WERI-Rb-1 (cell line): ENCODE measurements at places on chromosomes 3 and 15.

GRCh38 chr3:179957264-179957845 lies 79.4 kb downstream of the PEX5L start:
- peak; percentile 72 for DNase-seq

GRCh38 chr3:159130108-159130507 lies 328.3 kb downstream of the MFSD1 start:
- peak; percentile 14 for DNase-seq

- DNase-seq = no peak
These were observed 34.3 kb downstream of the ZMAT3 start for GRCh38 chr3:179037351-179037750.

- DNase-seq = no peak
These were observed 210.9 kb upstream of the TOPAZ1 start for GRCh38 chr3:44030687-44031305.

DNA sequence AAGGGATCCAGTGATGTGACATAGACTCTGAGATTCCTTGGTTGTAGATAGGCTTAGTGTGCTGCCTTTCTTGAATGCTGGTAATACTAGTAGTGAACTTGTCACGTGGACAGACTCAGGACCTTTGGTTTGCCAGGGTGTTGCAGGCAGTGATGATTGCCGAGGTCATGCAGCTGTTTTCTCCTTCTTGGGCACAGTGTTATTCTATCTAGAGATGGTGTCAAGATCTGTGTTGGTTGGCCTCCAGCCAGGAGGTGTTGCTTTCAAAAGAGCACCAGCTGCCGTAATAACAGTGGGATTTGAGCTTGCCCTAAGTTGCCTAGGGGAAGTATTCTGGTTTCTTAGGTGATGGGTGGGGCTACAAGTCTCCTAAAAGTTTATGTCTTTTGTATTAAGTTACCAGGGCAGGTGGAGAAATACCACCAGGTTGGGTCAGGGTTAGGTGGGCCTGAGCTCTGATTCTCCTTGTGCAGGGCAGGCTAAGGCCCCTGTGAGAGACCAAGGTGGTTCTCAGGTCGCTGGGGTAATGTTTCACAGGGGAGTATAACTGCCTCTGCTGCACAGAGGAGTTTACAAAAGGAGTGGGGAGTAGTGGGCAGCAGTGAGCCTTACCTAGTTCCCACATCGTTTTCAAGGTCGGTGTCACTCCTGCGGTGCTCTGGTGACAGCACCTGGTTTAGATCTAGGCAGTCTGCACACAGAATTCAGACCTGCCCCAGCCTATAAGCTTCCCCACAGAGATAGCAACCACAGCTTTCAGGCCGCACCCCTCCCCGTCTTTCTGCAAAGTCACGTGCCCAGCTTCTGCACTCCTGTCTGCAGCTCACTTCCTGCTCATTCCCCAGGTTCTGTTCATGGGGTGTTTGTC lies 350.3 kb downstream of the DOCK3 start:
- DNase-seq = no peak

GRCh38 chr3:119352863-119353527 lies 58.8 kb downstream of the ARHGAP31 start:
- no peak for DNase-seq

DNA sequence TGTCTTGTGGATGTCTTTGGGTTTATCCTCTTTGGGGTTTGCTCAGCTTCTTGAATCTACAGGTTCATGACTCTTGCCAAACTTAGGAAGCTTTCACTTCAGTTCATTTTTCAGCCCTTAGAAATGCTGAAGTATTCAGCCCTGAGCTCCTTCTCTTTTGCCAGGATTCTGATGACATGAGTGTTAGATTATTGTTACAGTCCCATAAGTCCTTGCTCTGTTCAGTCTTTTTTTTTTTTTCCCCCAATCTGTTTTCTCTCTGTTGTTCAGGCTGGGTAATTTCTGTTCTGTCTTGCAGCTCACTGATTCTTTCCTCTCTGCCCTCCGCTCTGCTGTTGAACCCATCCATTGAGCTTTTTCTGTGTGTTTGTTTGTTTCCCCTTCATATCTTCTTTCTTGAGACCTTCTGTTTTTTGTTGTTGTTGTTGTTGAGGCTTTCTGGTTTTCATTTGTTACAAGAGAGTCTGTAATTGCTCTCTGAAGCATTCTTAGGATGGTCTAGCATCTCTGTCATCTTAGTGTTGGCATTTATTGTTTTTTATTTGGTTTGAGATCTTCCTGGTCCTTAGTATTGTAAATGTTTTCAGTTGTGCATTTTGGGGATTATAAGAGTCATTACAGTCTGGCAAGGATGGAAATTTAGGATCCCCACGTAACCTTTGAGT lies 18.4 kb downstream of the LRCH3 start:
- DNase-seq = no peak

DNA sequence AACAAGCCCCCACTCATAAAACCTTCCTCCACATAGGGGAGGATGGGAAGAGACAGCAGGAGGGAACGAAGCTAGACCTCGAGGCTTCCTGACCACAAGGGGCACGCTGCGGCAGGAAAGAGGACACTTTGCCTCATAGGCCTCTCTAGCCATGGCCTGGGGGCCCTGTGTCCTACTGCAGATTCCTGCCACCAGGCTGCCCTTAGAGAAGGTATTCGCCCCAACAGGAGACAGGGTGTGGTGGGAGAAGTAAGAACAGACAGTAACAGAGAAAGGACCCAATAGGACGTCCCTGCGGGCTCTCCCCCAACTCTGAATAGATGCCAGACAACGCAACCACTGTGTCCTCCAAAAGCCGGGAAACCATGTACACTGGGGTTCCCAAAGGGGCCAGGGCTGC lies 36.8 kb downstream of the ADCY5 start:
- no peak for DNase-seq

DNA sequence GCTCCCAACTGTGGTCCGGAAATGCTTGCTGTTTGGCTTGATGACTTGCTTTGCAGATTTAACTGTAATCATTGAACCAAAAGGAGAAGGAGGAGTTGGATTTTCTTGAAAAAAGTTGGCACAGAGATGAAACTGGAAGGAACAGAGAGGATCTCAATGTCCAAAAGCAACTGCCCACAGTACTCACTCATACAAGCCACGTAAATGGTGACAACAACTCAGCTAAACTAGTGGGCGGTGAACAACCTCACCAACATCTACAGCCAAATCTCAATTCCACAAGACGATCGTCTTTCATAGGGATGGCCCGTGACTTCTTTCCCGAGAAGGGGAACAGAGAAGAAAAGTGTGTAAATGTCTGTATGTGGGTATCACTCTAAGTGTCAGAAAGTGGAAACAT lies 48.1 kb downstream of the MYO5C start:
- DNase-seq = no peak

- no peak for DNase-seq
These were observed 9.9 kb upstream of the SAMD7 start for GRCh38 chr3:169901453-169901852.

- no peak for DNase-seq
These were observed 104.8 kb downstream of the PPP2R3A start for GRCh38 chr3:136070334-136070733.

GRCh38 chr3:159185443-159186050 lies 383.7 kb downstream of the MFSD1 start:
- DNase-seq = no peak

- DNase-seq = peak; percentile 74
These were observed 38.8 kb downstream of the TM2D3 start for GRCh38 chr15:101613130-101614000.

DNA sequence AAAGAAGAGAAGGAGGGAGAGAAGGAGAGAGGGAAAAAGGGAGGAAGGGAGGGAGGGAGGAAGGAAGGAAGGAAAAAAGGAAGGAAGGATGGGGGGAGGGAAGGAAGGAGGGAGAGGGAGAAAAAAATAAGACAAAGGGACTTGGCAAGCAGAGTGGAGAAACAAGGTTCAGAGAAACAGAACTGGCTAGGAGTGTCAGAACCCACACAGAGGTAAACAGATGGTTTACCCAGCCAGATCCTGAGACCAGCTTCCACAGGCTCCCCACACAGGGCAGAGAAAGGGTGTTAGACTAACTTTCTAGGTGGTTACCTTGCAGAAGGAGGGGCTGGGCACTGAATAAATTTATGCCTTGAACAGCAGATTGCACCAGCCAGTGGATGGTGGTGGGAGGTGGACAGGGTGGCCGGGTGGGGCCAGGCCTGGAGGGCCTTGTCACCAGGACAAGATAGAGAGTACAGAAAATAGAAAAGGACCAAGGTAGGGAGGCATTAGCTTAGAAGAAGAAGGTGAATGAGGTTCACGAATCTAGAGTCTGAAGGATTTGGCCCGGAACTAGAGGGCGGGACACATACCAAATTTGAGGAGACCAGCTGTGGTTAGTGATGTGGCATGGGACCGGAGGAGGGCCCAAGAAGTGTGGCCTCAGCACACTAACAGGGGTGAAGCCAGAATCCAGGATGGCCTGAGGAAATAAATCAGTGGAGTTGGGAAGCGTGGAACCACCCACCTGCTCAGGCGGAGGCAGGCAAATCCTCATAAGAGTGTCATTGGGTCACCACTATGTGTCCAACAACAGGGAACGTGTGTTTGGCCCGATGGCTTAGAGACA lies 1.2 kb upstream of the TM4SF1 start:
- DNase-seq = no peak

- no peak for DNase-seq
These were observed 128.3 kb downstream of the WDR76 start for GRCh38 chr15:43955140-43955539.

- no peak for DNase-seq
These were observed 263.7 kb upstream of the THBS1 start for GRCh38 chr15:39317225-39317624.

GRCh38 chr3:184773283-184774186 lies 38.4 kb upstream of the VPS8 start:
- DNase-seq = no peak

- peak; percentile 62 for DNase-seq
These were observed 10.0 kb downstream of the BMF start for GRCh38 chr15:40098489-40099261.

- DNase-seq = no peak
These were observed 136.9 kb upstream of the TOPAZ1 start for GRCh38 chr3:44104668-44105321.

DNA sequence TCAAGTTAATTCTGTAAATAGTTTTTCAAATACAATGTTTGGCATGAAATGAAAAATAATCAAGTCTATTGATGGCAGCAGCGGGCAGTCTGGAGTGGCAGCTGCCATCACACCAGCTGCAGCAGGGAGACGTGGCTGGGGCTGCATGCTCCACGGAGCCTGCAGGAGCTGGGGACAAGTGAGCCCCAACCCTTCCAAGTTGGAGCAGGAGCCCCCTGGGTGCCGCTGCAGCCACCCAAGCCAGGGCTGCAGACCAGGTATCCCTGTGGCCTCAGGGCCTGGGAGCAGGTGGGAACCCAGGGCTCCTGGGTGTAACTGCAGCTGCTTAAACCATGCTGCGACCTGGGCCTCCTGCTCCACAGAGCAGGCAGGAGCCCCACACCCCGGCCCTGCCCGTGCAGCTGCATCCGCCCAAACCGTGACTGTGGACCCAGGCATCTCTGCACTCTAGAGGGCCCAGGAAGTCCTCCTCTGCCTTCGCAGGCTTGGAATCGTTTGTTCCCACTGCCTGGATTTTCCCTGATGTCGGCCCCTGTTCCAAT lies 257.4 kb downstream of the PLOD2 start:
- DNase-seq = no peak

DNA sequence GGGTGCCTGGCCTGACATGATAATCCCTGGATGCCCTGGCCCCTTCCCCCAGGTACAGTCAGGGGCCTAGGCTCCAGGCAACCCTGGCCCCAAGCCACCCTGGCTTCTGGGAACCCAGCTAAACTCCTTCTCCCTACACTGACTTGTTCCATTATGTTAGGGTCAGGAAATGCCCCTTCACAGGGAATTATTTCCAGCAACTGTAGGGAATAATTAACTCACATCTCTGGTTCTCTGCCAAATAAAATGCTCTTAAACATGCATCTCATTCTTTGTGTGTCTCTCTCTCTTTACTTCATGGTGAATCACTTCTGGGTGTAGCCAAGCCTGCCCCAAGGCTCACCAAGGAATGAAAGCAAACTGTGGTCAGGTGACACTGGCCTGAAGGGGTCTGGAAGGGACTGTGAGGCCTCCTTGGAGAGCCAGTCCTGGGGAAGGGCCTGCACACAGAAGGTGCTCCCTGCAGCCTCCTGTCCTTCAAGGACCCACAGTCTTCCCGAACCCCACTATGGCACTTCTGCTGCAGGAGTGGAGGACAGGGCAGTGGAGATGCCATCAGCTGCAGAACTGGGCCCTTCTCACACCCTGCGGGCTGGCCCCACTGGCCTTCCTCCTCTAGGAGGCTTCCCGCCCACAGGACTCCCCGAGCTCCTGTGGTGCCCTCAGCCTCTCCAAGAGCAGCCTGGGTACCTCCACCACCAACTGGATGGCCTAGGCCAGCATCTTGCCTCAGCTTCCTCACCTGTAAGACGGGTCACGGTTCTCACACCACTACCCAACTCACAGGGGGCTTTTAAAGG lies 17.6 kb downstream of the TKT start:
- no peak for DNase-seq

DNA sequence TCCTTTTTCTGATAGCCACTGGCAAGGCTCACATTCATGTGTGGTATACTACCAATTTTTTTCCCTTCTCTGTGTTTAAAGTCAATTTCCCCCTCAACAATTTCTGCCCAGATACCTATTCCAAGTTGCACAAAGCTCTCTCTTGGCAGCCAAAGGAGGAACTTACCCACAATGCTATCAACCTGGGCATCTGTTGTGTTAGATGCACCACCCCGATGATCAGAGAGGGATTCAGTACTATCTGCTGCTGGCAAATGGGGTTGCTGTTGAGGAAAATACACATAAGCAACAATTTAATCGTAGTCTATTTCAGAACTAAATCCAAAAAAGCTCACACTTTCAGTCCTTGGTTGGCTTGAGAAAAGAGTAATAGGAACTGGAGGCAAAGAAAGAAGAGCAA lies 46.1 kb downstream of the AAGAB start:
- DNase-seq = no peak

GRCh38 chr15:100060276-100060926 lies 281.4 kb downstream of the ADAMTS17 start:
- no peak for DNase-seq

DNA sequence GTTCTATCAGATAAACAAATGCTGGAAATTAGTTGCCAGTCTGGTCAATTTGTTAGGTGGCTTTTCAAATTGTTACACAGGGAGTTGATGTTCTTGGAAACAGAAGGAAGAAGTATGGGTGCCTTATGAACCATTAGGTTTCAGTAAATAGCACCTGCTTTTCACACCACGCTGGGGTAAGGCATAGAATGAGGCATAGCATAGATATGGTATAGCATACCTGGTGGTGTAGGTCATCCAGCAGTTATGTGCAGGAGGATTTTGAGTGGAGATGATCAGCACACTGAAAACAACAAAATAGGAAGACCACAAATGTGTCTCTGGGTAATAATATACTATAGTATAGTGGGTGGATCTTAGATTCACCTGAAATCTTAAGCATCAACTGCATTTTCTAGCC lies 121.4 kb downstream of the GMPS start:
- no peak for DNase-seq

GRCh38 chr15:25408428-25408827 lies 30.4 kb downstream of the UBE3A start:
- DNase-seq = no peak

- DNase-seq = no peak
These were observed 16.2 kb downstream of the CDIN1 start for GRCh38 chr15:36595611-36596010.

GRCh38 chr15:30922480-30923311 lies 19.0 kb downstream of the FAN1 start:
- DNase-seq = no peak
